ENCODE measurements at places on chromosomes 1 and 21. TPM values are rescaled to one million over a fixed set of nuclear protein-coding genes. Genes with fewer than 3 reads are reported as not detected.

DNA sequence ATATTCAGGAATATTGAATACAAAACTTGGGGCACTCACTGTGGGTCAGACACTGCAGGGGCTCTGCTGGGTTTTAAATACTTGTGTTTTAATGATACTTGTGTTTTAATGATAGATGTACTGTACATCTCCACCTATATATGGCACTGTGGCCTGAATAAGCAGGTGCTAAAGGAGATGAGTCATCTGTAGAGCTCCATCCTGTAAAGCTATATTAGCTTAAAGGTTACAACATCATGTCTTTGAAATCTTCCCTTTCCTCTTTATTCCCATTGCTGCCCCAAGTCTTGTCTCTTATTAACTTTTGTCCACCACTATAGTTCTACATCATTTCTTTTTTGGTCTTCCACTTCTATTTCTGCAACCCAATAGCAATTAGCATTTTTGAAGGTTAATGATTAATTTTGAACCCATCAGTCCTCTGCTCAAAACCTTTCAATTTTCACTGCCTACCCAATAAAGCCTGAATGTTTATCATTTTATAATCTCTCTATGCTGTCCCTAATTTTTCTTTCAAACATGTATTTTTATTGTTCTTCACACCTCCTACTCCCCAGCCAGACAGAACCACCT lies 113.3 kb upstream of the PTGFR start:
- H3K4me1 ChIP-seq = no peaks in the 10 kb centered on the region
- DNase-seq = no peak
- no peaks in the 10 kb centered on the region for H3K36me3 ChIP-seq
- H3K27ac ChIP-seq = no peak overlapping the region

DNA sequence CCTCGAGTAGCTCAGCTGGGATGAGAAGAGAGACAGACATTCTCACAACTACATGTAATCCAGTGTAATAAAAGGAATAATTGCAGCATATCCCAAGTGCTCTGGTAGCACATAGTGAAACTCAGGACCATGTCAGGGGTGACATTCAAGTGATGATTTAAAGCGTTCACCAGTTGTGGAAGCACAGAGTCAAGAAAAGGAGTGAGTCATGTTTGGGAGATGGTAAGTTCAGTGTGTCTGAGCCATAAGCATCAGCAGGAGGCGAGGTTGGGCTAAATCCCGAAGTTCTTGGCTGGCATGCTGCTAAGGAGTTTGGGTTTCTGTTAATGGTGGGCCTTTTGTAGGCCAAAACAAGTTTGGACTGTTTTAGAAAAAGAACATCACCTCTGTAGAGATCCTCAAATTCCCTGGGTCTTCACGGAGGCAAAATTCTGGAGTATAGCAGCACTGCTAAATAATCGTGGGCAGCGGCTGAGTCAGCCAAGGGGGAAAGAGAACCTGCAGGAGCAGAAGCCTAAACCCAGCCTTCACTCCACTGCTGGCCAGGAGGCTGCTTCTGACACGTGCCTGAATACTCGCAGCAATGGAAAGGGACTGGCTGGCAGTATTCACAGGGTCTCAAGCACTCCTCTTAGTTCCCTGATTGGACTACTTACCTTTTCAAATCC lies 7.2 kb upstream of the NHLH1 start:
- H3K4me3 ChIP-seq = no peak overlapping the region
- H3K4me1 ChIP-seq = no peaks in the 10 kb centered on the region
- no peak overlapping the region for H3K27ac ChIP-seq

GRCh38 chr1:235391874-235392273 lies 24.6 kb downstream of the TBCE start:
- H3K27me3 ChIP-seq = no peaks in the 10 kb centered on the region
- no peaks in the 10 kb centered on the region for H3K4me1 ChIP-seq
- H3K4me3 ChIP-seq = no peak overlapping the region
- H3K36me3 ChIP-seq = peaks cover 35% of the 10 kb centered on the region

DNA sequence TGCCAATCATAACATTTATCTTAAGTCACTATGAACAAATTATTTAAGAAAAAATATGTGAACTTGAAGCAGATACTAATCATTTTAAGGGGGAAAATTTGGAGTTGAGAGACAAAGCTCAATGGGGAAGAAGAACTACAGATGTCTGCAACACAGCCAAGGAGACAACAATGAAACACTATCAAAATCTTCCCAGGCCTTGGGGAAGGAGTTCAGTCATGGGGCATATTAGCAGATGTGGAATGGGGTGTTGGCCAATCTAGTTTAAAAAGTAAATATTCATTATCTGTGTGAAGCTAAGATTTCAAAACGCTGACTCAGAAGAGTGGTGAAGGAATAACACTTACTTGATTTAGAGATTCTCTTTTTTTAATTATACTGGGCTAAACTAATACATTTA lies 671.6 kb upstream of the ZP4 start:
- H3K4me1 ChIP-seq = no peaks in the 10 kb centered on the region
- no peak for DNase-seq

- H3K4me1 ChIP-seq = no peaks in the 10 kb centered on the region
- no peak for DNase-seq
- no peaks in the 10 kb centered on the region for H3K36me3 ChIP-seq
- H3K4me3 ChIP-seq = no peak within 1 kb of the TSS
- H3K27ac ChIP-seq = no peak within 1 kb of the TSS
Measured at GRCh38 chr1:206897175-206897574, at the start of gene IL24. TSS of gene IL24 (plus strand) at chr1:206897443. CDS start at chr1:206897833, 390 bp downstream.

DNA sequence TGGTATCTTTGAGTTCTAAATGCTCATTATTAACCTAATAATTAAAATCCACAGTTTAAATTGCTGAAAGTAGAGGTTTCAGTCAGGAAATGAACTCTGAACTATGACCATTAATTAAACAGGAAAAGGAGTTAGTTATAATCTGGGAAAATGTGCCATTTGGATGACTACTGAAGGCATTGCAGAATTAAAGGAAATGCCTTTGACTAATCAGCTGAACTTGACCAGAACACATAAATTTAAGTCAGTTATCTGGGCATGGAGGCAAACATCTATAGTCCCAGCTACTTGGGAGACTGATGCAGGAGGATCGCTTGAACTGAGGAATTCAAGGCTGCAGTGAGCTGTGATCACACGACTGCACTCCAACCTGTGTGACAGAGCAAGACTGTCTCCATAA lies 31.9 kb downstream of the SLC44A5 start:
- H3K4me1 ChIP-seq = no peaks in the 10 kb centered on the region
- no peak for DNase-seq
- H3K27me3 ChIP-seq = no peaks in the 10 kb centered on the region
- H3K4me3 ChIP-seq = no peak overlapping the region
- H3K27ac ChIP-seq = no peak overlapping the region

GRCh38 chr21:33096426-33096825 lies 26.5 kb downstream of the OLIG1 start:
- no peaks in the 10 kb centered on the region for H3K27me3 ChIP-seq
- no peaks in the 10 kb centered on the region for H3K36me3 ChIP-seq
- H3K4me1 ChIP-seq = peaks cover 2% of the 10 kb centered on the region
- no peak overlapping the region for H3K27ac ChIP-seq

DNA sequence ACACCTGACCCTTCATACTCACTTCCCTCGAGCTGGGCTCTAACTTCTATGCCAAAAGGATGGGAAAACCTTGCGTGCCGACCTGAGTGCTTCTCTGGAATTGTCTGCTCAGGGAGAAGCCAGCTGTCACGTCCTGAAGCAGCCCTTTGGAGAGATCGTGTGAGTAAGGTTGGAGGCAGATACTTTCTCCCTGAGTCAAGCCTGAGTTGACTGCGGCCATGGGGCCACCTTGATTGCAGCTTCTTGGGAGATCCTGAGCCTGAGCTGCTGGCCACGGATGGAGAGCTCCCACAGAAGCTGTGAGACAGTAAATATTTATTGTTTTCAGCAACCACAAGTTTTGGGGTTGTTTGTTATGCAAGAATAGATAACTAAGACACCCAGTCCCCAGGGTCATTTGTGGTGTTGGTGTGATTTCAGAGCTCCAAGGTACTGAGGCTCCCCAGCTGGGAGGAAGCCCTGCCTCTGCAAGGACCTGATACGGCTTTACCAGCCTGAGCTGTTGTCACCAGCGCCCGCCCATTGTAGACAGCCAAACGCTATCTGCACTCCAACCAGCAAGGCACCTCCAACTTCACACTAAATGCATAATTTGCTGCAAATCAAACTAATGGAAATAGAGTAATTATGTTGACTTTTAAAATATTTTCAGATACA lies 531.6 kb downstream of the PTPRU start:
- no peaks in the 10 kb centered on the region for H3K27me3 ChIP-seq
- no peaks in the 10 kb centered on the region for H3K36me3 ChIP-seq
- no peaks in the 10 kb centered on the region for H3K4me1 ChIP-seq
- H3K27ac ChIP-seq = no peak overlapping the region
- no peak for DNase-seq

GRCh38 chr1:117671781-117672501 lies 66.1 kb downstream of the TENT5C start:
- peak; percentile 72 for DNase-seq
- H3K36me3 ChIP-seq = no peaks in the 10 kb centered on the region
- no peak overlapping the region for H3K27ac ChIP-seq
- no peak overlapping the region for H3K4me3 ChIP-seq

- no peaks in the 10 kb centered on the region for H3K36me3 ChIP-seq
- H3K4me1 ChIP-seq = no peaks in the 10 kb centered on the region
- no peak overlapping the region for H3K4me3 ChIP-seq
- no peaks in the 10 kb centered on the region for H3K27me3 ChIP-seq
- no peak overlapping the region for H3K27ac ChIP-seq
Measured at GRCh38 chr1:162706606-162707005, 74.3 kb downstream of the DDR2 start.

DNA sequence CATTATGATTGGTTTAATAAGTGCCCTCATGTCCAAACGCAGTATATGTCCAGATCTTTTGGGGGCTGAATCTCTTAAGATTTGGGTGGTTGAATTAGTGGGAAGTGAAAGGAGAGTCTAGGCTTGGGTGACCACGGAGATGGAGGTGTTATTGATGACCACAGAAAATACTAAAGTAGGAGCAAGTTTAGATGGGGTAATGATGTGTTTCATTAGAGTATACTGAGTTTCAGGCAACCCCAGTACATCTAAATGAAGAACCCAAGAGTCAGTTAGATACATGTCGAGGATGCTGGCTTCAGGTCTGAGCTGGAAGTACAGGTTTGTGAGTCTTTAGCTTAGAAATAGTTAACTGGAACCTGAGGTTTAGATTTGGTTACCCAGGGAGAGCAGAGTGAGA lies 6.5 kb upstream of the ZZZ3 start:
- peaks cover 1% of the 10 kb centered on the region for H3K36me3 ChIP-seq
- H3K4me3 ChIP-seq = no peak overlapping the region
- H3K4me1 ChIP-seq = no peaks in the 10 kb centered on the region
- H3K27me3 ChIP-seq = no peaks in the 10 kb centered on the region
- DNase-seq = no peak

DNA sequence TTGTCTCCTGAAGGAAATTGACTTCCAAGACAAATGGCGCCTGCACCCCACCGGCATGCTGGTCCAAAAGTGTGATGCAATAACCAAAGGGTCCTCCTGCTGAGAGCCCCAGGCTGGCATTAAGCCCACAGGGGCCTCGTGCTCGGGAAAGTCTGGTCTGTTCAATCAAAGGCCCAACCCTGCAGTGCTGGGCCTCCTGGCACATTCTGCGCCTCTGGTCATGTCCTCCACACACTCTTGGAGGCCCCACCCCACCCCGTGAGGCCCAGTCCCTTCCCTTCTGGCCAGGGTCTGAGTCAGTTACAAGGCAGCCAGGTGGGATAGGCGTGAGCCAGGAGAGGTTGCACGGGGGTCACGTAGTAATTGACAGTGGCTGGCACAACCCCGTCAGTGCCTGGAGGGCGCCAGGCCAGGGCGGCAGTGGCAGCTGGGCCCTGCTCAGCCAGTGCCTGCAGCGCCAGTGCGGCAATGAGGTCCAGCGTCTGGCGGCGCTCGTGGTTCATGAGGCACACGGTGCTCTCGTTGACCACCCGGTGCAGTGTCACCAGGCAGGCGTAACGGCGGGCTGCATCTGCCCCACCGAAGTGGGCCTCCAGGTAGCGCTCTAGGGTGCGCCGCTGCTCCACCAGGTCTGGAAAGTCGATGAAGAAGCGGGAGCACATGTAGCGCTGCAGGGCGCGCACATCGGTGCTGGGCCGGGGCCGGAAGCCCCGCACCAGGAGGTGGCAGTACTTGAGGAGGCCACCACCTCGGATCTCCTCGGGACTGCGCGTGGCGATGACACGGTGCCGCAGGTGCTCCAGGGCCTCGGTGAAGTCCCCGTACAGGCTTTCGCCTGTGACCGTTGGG lies 6.8 kb downstream of the TENT5B start:
- H3K36me3 ChIP-seq = peaks cover 29% of the 10 kb centered on the region
- peaks cover 22% of the 10 kb centered on the region for H3K4me1 ChIP-seq
- no peaks in the 10 kb centered on the region for H3K27me3 ChIP-seq
- peak overlapping the region; percentile 64 for H3K4me3 ChIP-seq

GRCh38 chr1:29936031-29936544 lies 699.8 kb downstream of the PTPRU start:
- H3K27me3 ChIP-seq = no peaks in the 10 kb centered on the region
- peaks cover 7% of the 10 kb centered on the region for H3K4me1 ChIP-seq
- no peaks in the 10 kb centered on the region for H3K36me3 ChIP-seq
- no peak for DNase-seq
- no peak overlapping the region for H3K4me3 ChIP-seq
- H3K27ac ChIP-seq = no peak overlapping the region

- H3K27me3 ChIP-seq = no peaks in the 10 kb centered on the region
- no peak overlapping the region for H3K27ac ChIP-seq
- H3K4me3 ChIP-seq = no peak overlapping the region
- no peaks in the 10 kb centered on the region for H3K36me3 ChIP-seq
Measured at GRCh38 chr1:162168261-162168660, 98.8 kb downstream of the NOS1AP start.

- no peaks in the 10 kb centered on the region for H3K4me1 ChIP-seq
- H3K36me3 ChIP-seq = peaks cover 25% of the 10 kb centered on the region
- no peak overlapping the region for H3K27ac ChIP-seq
- no peak overlapping the region for H3K4me3 ChIP-seq
Measured at GRCh38 chr1:56709269-56709880, 64.3 kb downstream of the PRKAA2 start.

- no peaks in the 10 kb centered on the region for H3K27me3 ChIP-seq
- H3K27ac ChIP-seq = no peak overlapping the region
- no peak for DNase-seq
- no peaks in the 10 kb centered on the region for H3K36me3 ChIP-seq
Measured at GRCh38 chr1:25527946-25528595, 15.3 kb upstream of the LDLRAP1 start.

Gene LHX8
- total RNA-seq = not detected

Gene RAP1GAP
- 6.4 TPM for total RNA-seq

Gene RIPK4
- total RNA-seq = 3.6 TPM

Gene RCSD1
- 0.26 TPM for total RNA-seq

Gene DDR2
- 0.48 TPM for total RNA-seq

Gene HMGCL
- total RNA-seq = 14.0 TPM

Gene SLAMF9
- not detected for total RNA-seq

Gene AMY1B
- total RNA-seq = not detected

Gene LYPD8
- total RNA-seq = not detected

Gene C1orf87
- total RNA-seq = 0.33 TPM
